ENCODE measurements at places on chromosomes 7 and 10. TPM values are rescaled to one million over a fixed set of nuclear protein-coding genes. Genes with fewer than 3 reads are reported as not detected.

RELN gene
- 0.02 TPM for total RNA-seq

HECW1 gene
- total RNA-seq: 5.0 TPM

LGI1 gene
- total RNA-seq: 1.2 TPM

ELAPOR2 gene
- 36.8 TPM for total RNA-seq

KIF11 gene
- total RNA-seq: 54.4 TPM

ETV1 gene
- 68.5 TPM for total RNA-seq

PCLO gene
- 2.8 TPM for total RNA-seq

LRRC18 gene
- not detected for total RNA-seq

DNAJC12 gene
- 0.90 TPM for total RNA-seq

VPS37D gene
- 1.3 TPM for total RNA-seq

ZSWIM8 gene
- total RNA-seq: 41.0 TPM

DNA sequence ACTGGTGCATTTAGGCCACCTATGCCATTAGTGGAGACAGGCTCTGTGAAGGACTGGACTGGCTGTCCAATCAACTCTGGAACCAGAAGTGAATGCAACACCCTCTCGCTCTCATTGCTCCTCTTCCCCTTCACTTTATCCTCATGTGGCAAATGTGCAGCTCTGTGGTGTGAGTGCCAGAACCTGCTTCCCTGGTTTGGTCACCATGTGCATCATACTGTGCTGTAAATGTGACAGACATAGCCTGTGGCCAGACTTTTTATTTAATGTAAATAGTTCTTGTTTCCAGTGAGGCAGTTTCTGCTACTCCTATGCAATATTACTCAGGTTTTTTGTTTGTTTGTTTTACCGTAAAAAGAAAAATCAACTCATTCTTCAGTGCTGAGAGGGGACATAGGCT lies 73.0 kb upstream of the PPP1R9A start:
- DNase-seq: no peak

DNA sequence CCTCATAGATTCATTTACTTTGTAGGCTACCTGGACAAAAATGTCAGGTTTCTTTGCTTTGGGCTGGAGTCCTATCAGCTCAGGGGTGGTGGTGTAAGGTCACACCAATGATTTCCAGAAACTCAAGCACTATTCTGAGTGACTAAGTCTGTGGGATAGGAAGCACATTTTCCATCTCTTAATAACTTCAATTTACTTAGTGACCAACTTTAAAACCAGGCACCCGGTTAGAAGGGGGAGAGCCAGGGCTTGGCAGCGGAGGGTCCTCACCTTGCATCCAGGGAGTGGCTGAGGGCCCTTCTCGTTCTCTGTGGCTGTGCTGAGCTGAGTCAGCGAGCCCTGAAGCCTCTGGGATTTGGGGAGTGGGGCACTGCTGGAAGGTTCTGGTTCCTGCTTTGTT lies 6.7 kb downstream of the CHST3 start:
- no peak for DNase-seq

- DNase-seq: no peak
These were observed 61.8 kb upstream of the MET start for GRCh38 chr7:116610210-116610609.

DNA sequence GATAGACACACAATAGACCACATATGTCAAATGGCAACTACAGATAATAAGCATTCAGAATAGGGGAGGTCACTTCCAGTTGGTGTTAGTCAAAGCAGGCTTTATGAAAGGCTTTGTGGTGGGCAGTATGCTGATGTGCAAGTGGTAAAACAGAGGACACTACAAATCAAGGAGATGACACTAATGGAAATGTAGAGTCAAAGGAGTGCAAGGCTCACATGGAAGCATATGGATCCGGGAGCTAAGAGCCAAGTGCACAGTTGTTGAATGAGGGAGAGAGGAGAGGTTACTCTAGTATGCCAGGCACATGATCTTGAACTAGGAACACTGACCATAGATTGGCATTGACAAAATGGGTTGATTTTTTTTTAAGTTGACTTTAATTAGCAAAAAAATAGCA lies 62.7 kb downstream of the GRM3 start:
- DNase-seq: no peak

GRCh38 chr10:50855461-50855860 lies 30.0 kb downstream of the A1CF start:
- DNase-seq: no peak

DNA sequence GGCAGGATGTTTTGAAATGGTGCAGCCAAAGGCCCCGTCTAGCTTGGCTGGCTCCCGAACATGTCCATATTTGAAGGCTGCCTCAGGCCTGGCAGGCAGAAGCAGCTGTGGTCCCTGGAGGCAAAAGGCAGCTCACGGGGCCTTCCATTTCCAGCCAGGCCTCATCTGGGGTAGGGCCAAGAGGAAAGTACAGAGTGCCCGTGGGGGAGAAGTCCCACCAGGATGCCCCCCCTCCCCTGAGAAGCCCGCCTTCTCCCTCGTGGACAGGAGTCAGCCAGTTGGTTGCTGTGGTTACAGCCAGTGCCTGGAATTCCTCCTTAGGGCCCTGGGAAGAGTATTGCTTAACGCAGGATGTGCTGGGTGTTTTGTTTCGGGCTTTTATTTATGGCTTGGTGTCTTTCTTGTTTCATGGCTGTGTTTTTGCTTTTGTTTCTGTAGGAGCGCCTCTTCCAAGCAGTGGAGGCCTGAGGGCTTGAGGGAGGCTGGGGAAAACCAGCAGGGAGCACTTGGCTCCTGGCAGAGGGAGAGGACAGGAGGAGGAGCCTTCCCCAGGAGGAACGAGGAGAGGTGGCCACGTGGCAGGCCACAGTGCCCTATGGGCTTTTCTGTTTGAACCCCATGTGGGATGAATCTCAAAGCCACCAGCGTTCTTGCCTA lies 45.4 kb downstream of the CHST3 start:
- no peak for DNase-seq

DNA sequence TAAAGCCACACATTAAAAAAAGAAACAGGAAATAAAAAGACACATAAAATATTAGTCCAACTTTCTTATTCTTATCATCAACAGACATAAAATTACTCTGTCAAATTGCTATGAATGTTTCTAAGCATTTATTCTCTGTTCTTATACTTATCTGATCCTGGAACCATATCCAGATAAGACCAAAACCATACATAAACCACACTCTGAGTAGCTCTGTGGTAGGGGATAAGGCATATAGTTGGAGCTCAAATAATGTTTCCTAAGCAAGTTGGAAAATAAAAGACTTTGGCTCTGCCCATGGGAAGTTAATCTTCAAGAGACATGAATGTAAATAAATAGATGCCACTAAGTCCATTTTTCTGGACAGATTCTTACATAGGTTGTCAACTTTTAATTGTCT lies 103.1 kb upstream of the PLXDC2 start:
- no peak for DNase-seq

DNA sequence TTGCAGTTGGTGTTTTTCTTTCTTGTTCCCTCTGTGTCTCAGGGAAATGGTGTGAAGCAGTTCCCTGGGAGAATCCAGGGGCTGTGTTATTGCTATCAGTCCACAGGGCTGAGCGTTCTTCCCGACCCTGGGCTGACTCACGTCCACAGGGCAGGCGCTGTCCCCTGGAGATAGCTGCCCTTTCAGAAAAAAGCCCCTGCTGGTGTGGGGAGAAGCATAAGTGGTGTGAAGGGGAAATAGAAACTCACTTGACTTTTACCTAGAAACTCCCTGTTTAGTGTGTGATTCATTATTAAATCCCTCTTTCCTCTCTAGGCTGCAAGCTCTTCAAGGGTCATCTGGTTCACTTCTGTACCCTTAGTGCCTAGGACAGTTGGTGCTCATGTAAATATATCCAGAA lies 63.3 kb upstream of the SMNDC1 start:
- DNase-seq: no peak

DNA sequence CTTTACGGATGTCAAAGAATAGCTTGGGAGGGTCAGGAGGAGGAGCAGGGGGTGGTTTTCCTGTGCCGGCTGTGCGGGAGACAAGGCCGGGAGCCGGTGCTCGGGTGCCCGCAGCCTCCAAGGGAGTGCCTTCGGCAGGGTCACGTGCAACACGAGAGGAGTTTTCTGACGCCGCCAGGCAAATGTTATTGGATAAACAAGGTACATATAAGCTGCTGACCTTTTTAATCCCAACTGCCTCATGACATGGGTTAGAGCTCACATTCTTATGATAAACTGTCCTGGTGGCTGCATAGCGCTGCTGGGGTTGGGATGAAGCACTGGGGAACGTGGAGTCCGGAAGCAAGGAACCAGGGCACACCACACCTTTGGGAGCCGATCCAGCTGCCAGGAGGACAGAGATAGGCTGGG lies 124.8 kb upstream of the PDLIM1 start:
- no peak for DNase-seq

DNA sequence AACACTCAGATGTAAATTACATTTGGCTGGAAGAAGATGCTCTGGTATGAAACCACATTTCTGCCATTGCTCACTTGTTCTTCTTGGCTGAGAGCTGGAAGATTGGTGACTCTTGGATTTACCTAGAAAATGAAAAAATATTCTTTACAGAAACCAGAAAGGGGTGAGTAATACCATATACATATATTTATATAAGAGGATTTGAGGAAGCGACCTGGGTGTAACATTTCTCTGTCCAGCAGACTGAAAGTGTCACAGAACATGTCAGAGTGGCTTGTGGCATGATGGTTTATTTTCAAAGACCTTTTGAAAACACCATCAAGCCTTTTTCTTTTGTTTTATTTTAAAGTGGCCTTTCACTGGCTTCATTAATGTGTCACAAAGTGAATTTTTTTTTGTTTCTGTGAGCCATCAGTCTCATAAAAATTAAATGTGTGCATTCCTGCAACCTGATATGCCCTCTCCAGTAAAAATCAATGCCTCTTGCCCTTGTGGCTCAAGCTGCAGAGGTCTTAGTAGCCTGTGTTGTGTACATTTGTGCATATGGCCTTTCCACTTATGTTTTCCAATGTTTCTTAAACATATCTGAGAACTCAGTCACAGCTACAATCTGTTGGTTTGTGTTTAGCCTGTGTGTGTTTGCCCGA lies 23.5 kb downstream of the CREB5 start:
- DNase-seq: no peak

DNA sequence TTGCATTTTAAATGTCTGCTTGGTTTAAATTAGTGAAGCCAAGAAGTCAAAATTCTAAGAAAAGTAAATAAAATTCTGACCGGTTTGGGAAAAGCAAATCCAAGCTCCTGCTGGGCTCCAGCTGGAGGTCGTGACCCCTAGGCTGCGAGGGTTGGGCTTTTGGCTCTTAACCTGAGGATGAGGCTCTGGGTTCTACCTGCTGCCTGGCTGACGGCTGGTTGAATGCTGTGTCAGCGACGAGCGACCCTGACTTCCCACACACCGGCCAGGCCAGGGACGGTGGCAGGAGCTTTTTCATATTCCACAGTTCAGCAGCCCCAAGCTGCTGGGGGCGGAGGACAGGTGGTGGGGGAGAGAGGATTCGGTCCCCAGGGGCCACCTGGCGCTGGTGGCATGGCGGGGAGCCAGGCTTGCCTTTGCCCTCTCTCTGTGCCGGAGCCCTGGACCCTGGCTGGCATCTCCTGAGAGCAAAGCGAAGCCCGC lies 843 bp upstream of the PLPP4 start:
- peak; percentile 32 for DNase-seq

DNA sequence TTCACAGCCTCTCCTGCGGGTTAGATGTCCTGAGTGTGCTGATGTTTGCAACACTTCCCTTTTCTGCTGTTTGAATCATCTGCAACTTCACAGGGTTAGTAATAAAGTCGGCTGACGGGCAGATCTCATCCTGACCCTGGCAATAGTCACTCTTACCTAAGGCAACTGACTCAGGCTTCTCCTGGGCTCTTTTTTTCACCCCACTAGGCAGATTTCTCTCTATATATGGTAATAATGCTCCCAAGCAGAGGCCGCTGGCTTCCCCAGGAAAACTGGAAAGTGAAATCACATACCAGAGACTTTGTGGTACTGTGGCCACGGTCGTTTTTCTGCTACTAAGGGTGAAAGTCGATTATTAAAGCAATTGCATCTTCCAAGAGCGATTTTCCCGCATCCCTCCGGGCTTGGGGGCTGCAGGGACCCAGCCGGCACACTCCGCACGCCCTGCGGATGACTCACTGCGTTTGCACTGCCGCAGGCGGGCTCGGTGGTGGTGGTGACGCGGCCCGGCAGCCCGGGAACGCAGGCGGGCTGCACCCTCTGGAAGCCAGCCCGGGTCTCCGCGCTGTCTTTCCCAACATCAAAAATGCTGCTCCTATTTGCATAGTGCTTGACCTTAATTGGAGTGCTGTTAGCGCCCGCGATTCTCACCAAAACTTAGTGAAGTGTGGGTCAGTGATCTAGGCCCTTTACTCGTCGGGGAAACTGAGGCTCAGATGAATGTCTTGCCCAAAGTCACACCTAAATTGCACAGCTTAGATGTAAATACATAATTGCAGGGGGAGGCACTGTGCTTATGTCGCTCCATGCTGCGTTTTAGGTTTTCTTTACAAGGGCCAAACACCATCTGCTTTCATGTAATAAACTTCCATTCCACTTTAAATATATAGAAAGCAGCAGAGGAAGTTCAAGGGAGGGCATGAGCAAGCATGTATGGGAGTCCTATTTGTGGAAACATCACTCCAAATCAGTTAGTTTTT lies 47.6 kb upstream of the ITGB1 start:
- peak; percentile 85 for DNase-seq

- DNase-seq: peak; percentile 75
These were observed 7.3 kb upstream of the LBX1 start for GRCh38 chr10:101236376-101237080.

GRCh38 chr7:156198277-156198676 lies 386.0 kb upstream of the SHH start:
- no peak for DNase-seq

DNA sequence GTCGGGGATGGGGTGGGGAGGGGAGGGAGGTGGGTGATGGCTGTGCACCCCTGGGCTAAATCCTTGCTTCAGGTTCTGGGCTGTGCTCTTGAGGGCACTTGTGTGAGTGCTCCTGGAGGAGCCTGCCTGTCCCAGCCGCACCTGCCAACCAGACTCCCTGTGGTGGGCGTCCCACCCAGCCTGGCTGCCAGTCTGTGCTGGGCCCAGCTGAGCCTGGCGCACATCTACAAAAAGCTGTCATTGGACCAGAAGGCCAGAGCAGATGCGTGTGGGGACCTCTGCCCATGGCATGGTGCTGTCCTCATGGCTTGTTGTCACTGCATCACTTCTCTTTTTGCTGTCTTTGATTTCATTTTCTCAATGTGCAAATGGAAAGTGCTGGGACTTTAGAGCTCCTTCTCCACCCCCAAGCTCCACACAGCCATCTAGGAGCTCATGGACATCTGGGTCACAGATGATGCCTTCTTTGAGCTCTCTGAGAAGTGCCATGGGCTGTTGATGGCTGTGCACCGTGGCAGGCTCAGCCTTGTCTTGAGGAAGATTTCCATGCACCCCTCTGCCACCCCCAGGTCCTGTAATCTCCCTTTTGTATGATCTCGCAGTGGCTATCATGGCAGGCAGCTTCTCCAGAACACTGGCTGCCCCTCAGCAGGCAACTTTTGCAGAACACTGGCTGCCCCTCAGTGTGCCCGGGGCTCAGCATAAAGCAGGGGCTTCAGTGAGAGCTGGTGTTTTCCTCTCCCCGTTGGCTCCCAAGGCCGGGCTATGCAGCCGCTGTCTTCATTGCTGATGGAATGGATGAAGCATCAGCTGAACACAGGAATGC lies 83.9 kb downstream of the ADCY1 start:
- no peak for DNase-seq

Data from H9 (cell line).